ENCODE measurements at places on chromosomes 11 and 22.

GRCh38 chr11:6563121-6563619 lies 40.2 kb downstream of the RRP8 start:
- DNase-seq, result peak; percentile 8

DNA sequence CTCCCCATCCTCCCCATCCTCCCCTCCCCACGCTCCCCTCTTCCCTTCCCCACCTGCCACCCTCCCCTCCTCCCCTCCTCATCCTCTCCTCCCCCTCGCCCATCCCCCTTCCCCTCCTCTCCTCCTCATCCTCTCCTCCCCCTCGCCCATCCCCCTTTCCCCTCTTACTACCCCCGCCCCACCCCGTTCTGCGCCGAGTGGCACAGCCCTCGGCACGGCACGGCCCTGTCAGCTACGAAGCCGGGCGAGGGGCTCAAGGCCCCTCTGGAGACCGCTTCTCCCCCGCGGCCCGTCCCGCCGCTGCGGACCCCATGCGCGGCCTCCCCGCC lies 449.9 kb downstream of the OPCML start:
- DNase-seq, result peak; percentile 32

GRCh38 chr11:62534779-62535545 lies 11.6 kb downstream of the AHNAK start:
- DNase-seq, result no peak

DNA sequence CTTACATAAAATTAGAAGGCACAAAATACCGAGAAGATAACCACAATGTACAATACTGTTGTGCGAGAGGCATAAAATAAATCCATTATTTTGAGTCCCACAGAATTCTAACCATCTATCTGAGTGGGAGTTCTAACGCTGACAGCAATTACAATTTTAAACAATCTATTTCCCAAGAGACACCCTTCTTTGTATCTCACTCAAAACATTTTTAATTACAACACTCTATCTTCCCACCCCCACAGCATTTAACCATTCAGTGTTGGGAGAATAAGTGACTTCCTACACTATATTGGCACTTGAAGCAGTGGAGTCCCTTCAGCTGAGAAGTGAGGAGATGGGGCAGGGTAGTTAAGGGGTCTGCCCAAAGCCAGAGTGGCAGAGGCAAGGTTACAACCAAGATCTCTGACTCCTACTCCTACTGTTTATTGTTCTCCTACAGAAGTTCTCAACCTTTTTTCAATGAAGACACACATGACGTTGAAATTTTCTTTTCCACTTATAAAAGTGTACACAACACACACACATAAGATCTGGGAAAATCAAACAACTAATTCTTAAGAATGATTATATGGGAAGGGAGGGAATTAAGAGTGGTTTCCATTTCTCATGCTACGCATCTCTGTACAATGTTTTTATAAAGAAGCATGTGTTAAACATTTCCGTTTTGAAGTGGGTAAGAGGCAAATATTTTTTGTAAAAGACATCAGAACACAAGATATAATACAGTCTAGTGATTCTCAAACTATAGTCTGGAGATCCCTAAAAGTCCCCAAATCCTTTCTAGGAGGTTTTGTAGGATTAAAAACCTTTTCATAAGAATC lies 10.9 kb downstream of the SLC25A17 start:
- peak; percentile 32 for DNase-seq

GRCh38 chr11:78149646-78150045 lies 10.2 kb upstream of the ALG8 start:
- peak; percentile 62 for DNase-seq

- peak; percentile 26 for DNase-seq
Measured at GRCh38 chr11:44977493-44977984, 26.9 kb upstream of the TP53I11 start.

DNA sequence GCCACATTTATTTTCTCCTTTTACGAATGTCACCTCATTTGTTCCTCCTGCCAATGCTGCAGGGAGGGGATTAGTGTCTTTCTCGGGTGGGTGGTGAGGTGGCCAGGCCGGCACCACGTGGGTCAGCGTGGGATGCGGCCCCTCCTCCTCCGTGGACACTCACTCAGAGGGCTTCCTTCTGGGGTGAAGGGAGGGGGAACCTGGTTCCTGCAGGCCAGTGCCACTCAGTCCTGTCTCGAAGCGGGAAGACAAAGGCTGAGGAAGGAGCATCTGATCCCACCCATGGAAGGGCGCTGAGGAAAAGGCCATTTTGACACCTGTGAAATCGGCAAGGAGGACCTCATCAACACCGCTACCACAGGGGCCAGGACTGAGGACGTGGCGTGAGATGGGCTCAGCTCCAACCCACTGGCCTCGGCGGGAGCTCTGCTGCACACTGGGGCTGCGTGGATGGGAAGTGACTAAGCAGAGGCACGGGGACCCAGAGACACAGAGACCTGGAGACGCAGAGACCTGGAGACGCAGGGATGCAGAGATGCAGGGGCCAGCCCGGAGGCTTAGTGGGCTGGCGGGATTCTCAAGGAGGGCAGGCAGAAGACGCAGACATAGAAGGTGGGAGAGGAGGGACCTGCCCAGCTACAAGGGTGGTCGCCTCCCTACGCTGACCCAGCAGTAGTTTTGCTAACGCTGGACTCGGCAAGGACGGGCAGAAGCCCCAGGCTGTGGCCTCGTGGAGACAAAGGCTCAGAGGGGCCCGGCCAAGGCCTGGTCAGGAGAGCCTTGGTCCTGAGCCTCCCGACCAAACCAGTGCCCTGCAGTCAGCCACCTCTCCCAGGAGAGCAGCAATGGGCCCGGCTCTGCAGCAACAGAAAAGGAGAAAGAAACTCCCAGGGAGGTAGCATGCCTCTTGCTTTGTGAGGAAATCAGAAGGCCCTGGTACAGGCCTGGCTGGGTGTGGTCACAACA lies 1071.2 kb downstream of the BRD1 start:
- DNase-seq, result no peak

GRCh38 chr22:22156716-22157347 lies 87.8 kb upstream of the VPREB1 start:
- peak; percentile 62 for DNase-seq

DNA sequence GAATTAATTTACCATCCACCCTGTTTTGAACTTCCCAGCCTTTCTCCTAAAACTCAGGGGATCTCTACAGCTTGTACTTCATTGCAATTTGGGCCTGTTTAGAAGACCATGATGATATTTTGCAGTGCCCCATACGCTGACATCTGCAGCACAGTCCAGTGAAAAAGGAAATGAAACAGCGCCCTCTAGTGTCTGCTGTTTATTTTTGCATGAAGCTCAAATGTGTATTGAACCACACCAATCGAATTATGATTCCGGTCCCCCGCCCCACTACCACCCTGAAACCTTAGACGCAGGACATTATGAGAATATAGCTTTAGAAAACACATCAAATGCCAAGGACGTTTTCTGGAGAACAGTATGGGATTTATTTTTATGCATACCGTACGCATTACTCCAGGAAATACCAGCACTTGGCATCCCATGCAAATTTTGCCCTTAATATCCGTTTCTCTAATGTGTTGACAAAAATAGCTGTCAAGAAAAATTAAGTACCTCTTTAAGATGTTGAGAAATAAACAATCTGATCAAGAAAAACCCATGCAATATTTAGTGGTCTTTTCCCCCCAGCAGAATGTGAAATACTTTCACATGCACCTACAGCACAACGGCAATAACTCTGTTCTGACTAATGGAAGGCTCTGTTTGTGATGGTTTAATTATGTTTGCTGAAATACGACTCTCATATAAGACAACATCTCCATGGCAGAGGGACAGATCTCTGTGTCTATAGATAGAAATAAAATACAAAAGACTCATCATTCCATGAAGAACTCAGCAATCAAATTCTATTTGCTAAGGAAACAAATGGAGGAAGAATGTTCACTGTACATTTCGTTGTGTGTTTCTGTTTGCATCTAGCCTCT lies 93.9 kb downstream of the TECTA start:
- DNase-seq, result peak; percentile 64

DNA sequence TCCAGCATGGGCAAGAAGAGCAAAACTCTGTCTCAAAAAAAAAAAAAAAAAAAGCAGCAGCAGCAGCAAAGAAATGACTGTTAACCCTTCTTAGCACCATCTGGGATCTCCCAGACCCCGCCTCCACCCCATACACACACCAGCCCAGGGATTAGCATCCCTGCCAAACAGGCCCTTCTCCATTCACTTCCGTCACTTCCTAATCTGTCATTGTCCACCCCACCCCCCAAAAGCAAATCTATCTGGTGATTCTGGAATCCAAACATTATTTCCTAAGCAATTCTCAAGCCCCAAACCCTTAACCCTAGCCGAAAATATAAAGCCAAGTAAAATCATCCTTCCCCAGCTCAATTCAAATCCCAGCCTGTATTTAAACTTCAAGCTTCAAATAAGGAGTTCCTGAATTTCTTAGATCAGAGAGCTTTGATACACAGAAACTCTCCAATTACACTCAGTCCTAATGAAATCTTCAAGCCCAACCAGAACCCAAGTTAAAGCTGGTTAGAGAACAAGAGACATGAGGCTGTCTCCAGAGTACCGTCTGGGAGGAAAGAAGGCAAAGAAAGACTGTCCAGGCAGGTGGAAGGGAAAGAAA lies 6.0 kb upstream of the AHNAK start:
- DNase-seq, result peak; percentile 80

DNA sequence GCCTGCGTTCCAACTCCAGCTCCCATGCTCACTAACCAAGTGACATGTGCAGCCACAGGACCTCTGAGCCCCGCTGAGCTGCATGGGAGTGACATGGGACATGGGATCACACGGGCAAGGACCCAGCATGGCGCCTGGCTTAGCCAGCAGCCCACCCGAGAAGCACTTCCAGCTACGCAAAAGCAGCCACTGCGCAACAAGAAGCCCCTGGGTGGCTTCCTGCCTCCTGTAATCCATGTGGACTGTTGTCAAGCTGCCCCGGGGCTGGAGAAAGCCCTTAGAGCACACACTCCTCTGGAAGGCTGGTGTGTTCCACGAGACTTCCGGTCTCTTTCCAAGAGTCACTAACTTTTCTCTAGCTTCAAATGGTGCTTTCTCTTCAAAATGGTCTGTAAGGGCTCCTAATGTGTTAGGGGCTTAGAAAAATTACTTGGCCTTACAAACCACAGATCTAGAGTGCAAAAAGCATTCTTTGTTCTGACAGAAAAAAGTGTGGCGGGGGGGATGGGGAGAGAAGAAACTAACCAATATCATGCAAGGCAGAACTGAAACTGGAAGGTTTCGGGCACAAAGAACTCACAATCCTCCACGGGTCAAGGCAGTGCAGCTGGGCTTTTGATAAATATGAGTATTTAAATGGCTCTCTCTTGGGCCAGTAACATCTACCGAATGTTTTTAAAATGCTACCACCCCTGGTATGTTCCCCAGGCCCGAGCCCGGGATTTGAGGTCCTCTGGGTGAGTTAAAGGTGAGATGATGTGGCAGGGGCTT lies 5.5 kb downstream of the C11orf24 start:
- no peak for DNase-seq

- DNase-seq, result no peak
Measured at GRCh38 chr11:28105869-28106268, 2.1 kb downstream of the KIF18A start.

GRCh38 chr11:88327462-88328143 lies 9.9 kb downstream of the CTSC start:
- no peak for DNase-seq

GRCh38 chr11:72672597-72673238 lies 1.5 kb downstream of the PDE2A start:
- no peak for DNase-seq

DNA sequence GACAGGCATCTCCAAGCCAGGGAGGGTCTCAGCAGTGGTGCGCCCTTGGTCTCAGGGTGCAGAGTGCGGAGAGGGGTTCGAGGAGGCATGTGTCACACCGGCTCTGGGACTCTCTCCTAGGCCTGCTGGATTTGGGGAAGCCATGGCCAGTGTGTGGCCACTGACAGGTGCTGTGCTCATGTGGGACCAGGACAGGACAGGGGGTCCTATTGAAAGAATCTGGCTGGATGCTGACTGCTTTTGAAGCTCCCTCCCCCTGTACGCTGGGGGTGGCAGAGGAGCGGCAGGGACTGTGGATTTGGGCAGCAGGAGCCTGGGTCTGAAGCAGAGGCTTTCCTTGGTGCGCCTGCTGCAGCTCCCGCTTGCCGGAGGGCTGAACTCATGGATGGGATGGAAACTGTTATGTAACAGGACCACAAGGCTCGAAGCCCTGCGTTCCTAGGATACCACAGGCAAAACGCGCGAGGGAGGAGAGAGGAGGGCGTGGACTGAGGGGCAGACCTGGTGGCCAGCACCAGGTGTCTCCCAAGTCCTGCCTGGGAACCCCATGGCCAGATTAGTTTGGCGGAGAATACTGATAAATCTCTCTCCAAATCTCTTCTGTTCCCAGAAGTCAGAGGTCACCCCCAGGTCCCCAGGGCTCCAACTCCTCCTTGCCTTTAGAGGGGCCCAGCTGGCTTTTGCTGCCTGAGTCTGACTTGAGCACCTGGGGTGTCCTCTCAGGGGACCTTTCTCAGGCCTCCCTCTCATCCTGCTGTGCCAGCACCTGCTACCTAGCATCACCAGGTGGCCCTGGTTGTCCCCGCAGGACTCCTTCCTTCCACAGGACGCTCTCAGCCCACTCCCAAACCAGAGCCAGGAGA lies 13.8 kb upstream of the TEF start:
- DNase-seq, result peak; percentile 29

DNA sequence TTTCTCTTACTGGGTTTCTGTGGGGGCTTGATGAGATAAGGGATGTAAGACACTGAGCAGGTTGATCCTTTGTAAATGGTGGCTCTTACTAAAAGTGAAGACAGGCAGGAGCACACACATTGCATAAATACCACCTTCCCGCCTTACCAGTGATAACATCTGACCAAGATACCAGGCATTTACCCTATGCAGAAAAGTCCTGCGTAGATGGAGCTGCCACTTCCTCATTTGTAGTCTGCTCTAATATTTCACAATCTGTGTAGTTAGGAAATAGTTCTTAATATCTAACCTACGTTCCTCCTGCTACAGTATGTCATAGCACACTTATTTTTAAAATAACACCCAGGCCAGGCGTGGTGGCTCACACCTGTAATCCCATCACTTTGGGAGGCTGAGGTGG lies 23.9 kb upstream of the SWAP70 start:
- DNase-seq, result no peak

DNA sequence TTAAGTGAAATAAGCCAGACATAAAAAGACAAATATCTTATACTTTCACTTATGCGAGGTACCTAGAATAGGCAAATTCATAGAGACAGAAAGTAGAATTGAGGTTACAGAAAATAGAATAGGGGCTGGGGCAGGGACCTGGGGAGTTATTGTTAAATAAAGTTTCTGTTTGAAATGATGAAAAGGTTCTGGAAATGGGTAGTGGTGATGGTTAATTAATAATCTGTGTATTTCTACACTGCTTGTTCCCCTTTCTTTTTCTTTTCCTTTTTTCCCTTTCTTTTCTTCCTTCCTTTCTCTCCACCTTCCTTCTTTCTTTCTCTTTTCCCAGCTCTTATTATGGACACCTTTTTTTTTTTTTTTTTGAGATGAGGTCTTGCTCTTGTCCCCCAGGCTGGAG lies 2.8 kb downstream of the NAALADL1 start:
- DNase-seq, result no peak

DNA sequence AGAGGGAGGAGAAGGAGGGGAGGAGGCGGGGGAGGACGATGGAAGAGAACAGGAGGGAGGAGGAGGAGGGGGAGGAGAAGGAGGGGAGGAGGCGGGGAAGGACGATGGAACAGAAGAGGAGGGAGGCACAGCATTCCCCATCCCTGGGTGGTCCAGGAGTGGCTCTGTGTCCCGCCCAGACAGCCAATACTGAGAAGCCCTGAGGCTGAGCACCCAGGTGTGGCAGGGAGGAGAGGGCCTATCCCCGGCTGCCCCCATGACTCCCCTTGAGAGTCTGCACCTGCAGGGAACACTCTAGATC lies 717 bp downstream of the MRGPRE start:
- DNase-seq, result no peak

Measured in fibroblast of skin of right biceps (primary cell).